ENCODE measurements at places on chromosomes 5 and 9.

DNA sequence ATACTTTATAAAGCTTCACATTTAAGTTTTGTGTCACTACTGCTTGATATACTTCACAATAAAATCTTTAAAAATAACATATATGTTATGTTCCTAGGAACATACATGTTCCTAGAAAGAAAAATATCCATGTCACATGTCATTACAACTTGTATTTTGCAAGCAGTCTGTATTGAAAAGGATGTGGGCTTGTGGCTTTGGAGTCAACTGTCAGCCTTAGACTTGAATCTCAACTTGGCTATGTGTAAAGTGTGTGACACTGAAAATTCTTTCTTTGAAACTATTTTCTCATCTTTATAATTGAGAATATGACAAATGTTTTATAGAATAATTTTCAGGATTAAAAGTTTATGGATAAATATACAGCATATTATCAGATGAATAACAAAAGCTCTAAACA is 273.1 kb downstream of the KIAA0825 start:
- peak; percentile 46 for DNase-seq

DNA sequence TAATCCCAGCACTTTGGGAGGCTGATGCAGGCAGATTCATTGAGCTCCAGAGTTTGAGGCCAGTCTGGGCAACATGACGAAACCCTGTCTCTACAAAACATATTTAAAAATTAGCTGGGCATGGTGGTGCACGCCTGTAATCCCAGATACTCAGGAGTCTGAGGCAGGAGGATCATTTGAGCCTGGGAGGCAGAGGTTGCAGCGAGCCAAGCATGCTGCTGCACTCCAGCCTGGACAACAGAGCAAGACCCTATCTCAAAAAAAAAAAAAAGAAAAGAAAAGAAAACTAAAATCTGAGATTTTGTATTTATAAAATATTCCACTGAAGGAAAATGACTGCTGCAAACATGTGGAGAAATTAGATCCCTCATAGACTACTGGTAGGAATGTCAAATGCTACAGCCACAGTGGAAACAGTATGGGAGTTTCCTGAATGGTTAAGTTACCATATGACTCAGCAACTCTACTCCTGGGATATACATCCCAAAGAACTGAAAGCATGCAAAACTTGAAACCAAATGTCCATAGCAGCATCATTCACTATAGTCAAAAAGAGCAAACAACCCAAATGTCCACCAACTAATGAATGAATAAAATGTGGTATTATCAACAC is 106.1 kb downstream of the UBAP2 start:
- no peak for DNase-seq

DNA sequence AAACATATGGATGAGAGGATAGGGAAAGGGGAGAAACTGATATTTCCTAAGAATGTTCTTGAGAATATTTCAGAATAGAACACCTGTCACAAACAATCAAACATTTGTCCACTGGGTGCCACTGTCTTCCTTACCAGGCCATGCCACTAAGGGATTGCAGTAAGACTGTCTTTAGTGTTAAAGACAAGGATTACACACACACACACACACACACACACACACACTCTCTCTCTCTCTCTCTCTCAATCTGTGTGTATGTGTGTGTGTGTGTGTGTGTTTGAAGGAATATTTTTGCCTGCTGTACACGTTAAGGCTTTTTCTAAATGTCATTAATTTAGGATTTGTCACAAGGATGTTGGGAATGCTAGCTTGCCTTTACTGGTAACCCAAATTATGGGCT is 54.4 kb downstream of the CCDC192 start:
- peak; percentile 70 for DNase-seq

- peak; percentile 72 for DNase-seq
These were observed 231.6 kb downstream of the SLF1 start for GRCh38 chr5:94849821-94850736.
